B cell (primary cell): ENCODE measurements at places on chromosomes 6 and 20. TPM values are rescaled to one million over a fixed set of nuclear protein-coding genes. Genes with fewer than 3 reads are reported as not detected.

The CD83 gene
- 332 and 339 TPM in 2 replicates for total RNA-seq

The RAMACL gene
- total RNA-seq, result 2.7 and 3.3 TPM in 2 replicates

The SLC17A3 gene
- not detected in 2 replicates for total RNA-seq

The TBXT gene
- total RNA-seq, result not detected in 2 replicates

The STMND1 gene
- not detected in 2 replicates for total RNA-seq

The ADRM1 gene
- total RNA-seq, result 64.2 and 73.9 TPM in 2 replicates

The TMEM170B gene
- total RNA-seq, result 3.2 and 3.4 TPM in 2 replicates

The NDUFAF5 gene
- total RNA-seq, result 28.8 and 32.3 TPM in 2 replicates

The MYT1 gene
- 42.2 and 47.3 TPM in 2 replicates for total RNA-seq

The THBD gene
- not detected in 2 replicates for total RNA-seq

DNA sequence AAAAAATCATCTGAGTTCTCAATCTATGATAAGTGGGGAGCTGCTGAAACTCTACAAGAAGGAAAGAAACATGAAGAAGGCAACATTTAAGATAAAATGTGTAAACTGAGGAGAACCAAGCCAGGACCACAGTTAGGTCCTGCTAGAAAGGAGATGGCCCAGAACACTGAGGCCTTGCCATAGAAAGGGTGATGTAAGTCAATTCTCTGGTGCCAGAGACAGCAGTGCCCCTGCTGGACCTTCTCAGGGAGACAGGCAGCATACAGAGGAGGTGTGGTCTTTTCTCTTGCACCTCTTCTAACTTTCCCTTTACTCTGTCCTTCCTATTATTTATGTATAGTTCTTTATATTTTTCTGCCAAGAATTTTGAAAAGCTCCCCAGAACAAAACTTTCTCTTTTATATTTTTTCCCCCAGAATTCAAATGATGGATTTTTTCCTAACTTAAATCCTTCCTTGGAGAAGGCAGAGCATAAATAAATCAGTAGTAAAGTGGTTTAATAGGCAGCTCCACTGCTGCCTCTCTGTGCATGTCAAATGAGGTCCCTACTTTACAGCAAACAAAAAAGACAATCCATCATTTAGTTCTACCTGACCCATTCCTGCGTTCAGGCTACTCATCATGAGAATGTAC lies 9.0 kb downstream of the UQCC2 start:
- no peak overlapping the region for H3K27ac ChIP-seq
- H3K4me1 ChIP-seq, result peaks cover 34% of the 10 kb centered on the region
- no peaks in the 10 kb centered on the region for H3K27me3 ChIP-seq

GRCh38 chr20:17875106-17875980 lies 93.3 kb downstream of the SNX5 start:
- H3K27me3 ChIP-seq, result no peaks in the 10 kb centered on the region
- H3K27ac ChIP-seq, result no peak overlapping the region
- H3K4me1 ChIP-seq, result peaks cover 70% of the 10 kb centered on the region
- H3K4me3 ChIP-seq, result no peak overlapping the region
- no peaks in the 10 kb centered on the region for H3K36me3 ChIP-seq
- DNase-seq, result no peak

DNA sequence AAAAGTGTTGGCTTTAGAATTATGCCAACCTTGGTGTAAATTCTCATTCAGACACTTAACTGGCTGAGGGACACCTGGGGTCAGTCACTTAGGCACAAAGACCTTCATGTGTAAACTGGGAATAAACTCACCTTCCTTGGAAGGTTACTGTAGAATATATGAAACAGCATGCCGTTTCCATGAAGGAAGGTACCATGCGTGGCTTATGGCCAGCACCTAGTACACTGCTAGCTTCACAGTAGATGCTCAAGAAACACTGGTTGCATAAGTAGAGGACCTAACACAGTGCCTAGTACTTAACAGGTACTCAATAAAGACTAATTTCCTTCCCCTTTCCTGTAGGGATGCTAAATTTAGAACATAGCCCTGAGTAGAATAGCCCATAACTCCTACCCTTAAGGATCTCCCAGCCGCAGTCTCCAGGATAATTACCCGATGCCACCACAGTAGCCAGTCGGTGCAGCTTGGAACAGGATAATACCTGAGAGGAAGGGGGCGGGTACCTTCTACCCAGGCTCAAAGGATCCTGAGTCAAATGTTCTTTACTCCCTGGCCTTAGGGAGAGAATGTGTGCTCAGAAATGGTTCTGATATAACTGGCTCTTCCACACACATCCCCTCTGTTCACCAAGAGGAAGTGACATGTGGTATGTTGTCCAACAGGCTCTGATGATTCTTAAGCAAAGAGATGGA lies 3.6 kb downstream of the BCL2L1 start:
- DNase-seq, result no peak
- H3K27ac ChIP-seq, result no peak overlapping the region
- no peaks in the 10 kb centered on the region for H3K36me3 ChIP-seq
- H3K4me3 ChIP-seq, result no peak overlapping the region
- H3K27me3 ChIP-seq, result no peaks in the 10 kb centered on the region

DNA sequence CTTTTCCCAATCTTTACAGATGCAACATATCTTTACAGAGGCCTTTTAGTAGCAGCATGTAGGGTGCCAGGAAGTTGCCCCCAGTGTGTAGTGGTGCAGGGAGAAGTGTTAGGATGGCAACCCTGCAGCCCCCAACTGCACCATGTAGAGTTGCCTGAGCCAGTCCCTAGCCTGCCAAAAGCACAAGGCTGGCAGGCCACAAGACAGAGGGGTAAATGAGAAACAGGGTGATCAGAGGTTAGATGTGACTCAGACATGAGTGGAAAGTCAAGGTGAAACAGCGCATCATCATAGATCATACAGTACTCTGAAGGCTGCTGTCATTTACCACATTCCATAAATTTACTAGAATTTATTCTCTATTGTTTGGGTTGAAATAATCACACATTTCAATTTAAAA lies 467.5 kb downstream of the PRKN start:
- no peak overlapping the region for H3K4me3 ChIP-seq
- H3K36me3 ChIP-seq, result no peaks in the 10 kb centered on the region
- no peaks in the 10 kb centered on the region for H3K4me1 ChIP-seq
- H3K27ac ChIP-seq, result no peak overlapping the region
- no peak for DNase-seq

DNA sequence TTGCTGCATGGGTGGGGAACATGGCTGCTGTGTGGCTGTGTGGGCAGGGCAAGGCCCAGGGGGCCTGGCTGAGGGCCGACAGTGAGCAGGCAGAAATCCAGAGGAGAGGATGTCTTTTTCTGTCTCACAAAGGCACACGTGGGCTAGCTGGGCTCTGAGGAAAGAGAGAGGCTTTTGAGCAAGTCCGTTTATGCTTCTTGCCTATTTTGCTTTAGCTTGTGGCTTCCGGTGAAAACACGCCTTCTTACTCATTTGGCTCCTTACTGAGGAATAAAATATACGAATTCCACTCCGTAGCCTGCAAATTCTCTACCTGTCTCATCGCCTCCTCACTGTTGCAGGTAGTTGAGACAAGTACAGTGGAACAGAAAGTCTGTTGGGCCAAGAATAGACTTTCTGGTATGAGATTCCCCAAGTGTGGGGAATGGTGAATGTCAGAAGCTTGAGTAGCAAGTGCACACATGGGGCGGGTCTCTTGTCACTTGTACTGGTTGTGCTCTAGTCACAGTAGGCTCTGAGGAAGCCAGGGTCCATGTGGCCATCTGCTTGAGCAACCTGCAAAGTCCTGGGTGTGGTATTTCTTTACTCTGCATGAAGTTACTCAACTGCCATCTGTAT lies 28.4 kb downstream of the WRNIP1 start:
- H3K27ac ChIP-seq, result peak overlapping the region; percentile 70
- H3K36me3 ChIP-seq, result no peaks in the 10 kb centered on the region
- DNase-seq, result peak; percentile 27
- H3K4me3 ChIP-seq, result no peak overlapping the region

GRCh38 chr20:7859356-7859802 lies 80.9 kb downstream of the HAO1 start:
- H3K27me3 ChIP-seq, result no peaks in the 10 kb centered on the region
- no peaks in the 10 kb centered on the region for H3K36me3 ChIP-seq
- no peak overlapping the region for H3K4me3 ChIP-seq
- no peak overlapping the region for H3K27ac ChIP-seq
- no peaks in the 10 kb centered on the region for H3K4me1 ChIP-seq

DNA sequence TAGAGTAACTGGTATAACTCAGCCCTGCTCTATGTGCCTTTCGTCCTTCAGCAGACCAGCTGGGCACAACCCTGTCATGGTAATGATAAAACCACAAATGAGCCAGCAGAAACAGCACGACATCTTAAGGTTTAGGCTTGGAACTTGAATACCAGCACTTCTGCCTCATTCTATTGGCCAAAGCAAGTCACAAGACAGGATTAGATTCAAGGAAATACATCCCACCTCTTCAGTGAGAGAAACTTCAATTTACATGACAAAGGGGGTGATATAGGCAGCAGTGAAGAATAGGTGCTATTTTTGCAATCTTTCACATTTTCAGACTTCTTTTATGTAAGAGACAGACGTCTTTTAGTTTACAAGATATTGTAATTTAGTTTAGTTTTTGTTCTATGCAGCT lies 69.8 kb upstream of the SLC35F1 start:
- no peak for DNase-seq
- no peak overlapping the region for H3K27ac ChIP-seq
- no peaks in the 10 kb centered on the region for H3K4me1 ChIP-seq
- no peaks in the 10 kb centered on the region for H3K27me3 ChIP-seq

DNA sequence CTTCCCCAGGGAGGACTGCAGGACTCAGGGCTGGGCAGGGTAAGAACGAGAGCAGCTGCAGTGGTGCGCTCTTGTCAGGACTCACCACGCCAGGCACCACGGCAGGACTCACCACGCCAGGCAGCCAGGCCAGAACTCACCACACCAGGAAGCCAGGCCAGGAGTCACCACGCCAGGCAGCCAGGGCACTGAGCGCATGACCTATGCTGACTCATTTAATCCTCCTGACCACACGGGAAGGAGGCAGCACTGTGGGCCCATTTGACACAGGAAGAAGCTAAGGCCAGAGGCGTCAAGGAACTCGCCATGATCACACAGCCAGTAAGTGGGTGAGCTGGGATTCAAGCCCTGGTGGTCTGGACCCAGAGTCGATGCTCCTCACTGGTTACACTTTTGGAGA lies 189.3 kb downstream of the PREX1 start:
- H3K4me3 ChIP-seq, result no peak overlapping the region
- H3K27me3 ChIP-seq, result no peaks in the 10 kb centered on the region
- no peaks in the 10 kb centered on the region for H3K4me1 ChIP-seq
- no peak overlapping the region for H3K27ac ChIP-seq

GRCh38 chr20:25459111-25459830 lies 51.8 kb downstream of the GINS1 start:
- H3K27me3 ChIP-seq, result no peaks in the 10 kb centered on the region
- no peak for DNase-seq
- no peak overlapping the region for H3K27ac ChIP-seq
- H3K36me3 ChIP-seq, result no peaks in the 10 kb centered on the region

- H3K36me3 ChIP-seq, result no peaks in the 10 kb centered on the region
- peaks cover 9% of the 10 kb centered on the region for H3K27me3 ChIP-seq
- no peak for DNase-seq
- no peak overlapping the region for H3K4me3 ChIP-seq
These were observed 4.6 kb upstream of the SOX18 start for GRCh38 chr20:64053841-64054661.

DNA sequence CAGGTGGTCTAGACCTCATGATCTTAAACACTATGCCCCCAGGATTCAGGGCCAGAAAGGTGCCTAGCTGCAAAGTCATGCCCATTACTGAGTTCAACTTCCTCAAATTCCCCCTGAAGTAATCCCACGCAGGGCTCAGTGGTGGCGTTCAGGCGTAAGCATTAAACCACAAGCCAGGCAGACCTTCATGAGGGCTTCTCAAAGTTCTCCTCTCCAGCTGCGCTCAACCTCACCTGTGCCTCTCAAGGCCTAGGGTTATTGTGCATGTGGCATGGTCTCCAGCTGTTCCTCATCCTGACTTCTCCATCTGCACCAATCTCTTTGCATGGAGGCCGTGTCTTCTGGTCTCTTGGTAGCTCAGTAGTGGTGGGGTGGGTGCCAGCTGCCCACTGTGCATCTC lies 113.6 kb downstream of the TSHZ2 start:
- H3K36me3 ChIP-seq, result no peaks in the 10 kb centered on the region
- no peaks in the 10 kb centered on the region for H3K27me3 ChIP-seq
- H3K4me1 ChIP-seq, result peaks cover 6% of the 10 kb centered on the region
- no peak overlapping the region for H3K4me3 ChIP-seq

DNA sequence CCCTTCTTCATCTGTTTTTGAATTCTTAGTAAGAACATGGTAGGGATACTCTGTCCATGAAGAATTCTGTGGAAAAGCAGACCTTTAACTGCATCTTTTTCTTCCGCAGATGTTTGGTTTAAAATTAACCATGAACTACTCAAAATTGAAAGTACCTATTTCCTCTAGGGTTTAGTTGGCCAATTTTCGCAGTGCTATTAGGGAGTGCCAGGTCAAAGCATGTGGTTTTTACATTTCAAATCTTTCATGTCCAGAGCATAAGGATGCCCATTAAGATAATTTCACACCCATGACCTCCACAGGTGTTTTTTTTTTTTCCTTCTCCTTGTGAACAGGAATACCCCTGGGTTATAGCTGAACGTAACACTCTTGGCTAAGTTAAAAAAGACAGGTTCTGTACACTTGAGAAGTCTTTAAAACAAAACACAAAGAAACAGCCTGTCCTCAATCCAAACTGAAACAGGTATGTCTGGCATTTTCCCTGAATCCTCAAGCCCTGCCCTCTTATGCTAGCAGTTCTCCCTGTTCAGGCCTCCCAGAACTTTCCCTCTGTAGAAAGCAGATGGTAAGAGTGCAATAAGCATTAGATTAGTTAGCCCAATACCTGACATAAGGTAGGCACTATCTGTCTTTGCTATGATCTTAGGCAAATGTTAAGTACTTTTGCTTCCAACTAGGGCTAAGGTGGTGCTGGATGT lies 67.1 kb downstream of the ELOVL5 start:
- H3K27ac ChIP-seq, result peak overlapping the region; percentile 79
- DNase-seq, result no peak
- peaks cover 61% of the 10 kb centered on the region for H3K4me1 ChIP-seq
- H3K4me3 ChIP-seq, result peak overlapping the region; percentile 33
- no peaks in the 10 kb centered on the region for H3K27me3 ChIP-seq
- H3K36me3 ChIP-seq, result peaks cover 2% of the 10 kb centered on the region

DNA sequence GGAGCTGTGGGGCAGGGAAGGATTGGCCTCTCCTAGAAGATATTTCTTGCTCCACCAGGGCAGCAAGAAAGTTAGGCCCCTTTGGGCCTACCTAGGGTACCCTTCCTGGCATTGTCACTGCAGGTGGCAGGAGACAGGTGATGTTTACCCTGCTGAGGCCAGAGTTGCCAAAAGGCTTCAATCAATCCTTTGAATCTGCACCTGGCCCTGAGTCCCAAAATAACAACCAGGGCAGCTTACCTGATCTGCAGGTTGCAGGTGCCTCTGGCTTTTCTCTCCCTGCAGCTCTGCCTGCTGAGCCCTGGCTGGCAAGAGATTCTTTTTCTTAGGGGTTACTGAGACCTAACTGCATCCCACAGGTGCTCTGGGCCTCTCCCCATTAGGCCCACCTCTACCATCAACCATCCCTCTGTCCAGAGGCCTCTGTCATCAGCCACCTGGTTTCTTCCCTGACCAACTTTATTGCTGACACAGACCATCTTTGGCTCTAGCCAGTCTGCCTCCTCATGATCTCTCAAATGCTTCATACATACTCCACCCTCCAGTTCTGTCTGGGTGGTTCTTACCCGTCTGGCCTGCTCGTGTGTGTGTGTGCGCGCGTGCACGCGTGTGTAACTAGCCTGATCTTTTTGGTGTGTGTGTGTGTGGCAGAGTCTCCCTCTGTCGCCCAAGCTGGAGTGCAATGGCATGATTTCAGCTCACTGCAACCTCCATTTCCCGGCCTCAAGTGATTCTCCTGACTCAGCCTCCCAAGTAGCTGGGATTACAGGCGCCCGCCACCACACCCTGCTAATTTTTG lies 13.7 kb downstream of the BCL2L1 start:
- H3K4me3 ChIP-seq, result no peak overlapping the region
- no peak for DNase-seq
- H3K27me3 ChIP-seq, result no peaks in the 10 kb centered on the region

- peaks cover 12% of the 10 kb centered on the region for H3K27me3 ChIP-seq
- H3K4me1 ChIP-seq, result no peaks in the 10 kb centered on the region
- no peak for DNase-seq
These were observed 96.6 kb downstream of the YTHDF1 start for GRCh38 chr20:63119121-63119962.
